ENCODE measurements at places on chromosomes 12 and 14.

- DNase-seq = no peak
Measured at GRCh38 chr12:95169368-95169767, 47.9 kb downstream of the FGD6 start.

GRCh38 chr12:130677957-130678558 lies 38.0 kb downstream of the RIMBP2 start:
- DNase-seq = no peak

DNA sequence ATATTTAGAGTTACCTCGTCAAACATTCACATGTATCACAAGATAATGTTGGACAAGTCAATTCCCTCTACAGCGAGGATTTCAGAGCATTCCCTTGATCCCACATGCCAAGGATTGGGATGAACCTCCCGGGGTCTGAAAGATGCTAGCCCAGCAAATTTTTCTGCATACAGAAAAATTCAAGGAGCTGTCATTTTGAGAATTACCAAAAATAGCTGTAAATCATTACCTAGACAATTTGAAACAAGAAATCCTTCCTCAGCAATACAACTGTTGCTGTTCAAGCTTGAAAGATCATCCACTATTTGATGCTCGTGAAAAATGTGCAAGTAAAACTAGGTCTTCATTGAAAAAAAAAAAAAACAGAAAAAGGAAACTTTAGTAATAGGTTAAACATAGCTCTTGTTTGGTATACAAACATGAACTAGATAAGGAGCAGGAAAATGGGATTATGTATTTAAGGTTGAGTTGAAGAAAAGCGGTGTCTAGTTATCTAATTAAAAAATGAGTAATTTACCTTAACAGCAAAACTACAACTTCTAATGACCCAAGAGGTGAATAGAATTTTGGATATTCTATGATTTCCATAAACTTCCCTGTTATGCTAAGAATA lies 73.1 kb downstream of the NTN4 start:
- DNase-seq = no peak

DNA sequence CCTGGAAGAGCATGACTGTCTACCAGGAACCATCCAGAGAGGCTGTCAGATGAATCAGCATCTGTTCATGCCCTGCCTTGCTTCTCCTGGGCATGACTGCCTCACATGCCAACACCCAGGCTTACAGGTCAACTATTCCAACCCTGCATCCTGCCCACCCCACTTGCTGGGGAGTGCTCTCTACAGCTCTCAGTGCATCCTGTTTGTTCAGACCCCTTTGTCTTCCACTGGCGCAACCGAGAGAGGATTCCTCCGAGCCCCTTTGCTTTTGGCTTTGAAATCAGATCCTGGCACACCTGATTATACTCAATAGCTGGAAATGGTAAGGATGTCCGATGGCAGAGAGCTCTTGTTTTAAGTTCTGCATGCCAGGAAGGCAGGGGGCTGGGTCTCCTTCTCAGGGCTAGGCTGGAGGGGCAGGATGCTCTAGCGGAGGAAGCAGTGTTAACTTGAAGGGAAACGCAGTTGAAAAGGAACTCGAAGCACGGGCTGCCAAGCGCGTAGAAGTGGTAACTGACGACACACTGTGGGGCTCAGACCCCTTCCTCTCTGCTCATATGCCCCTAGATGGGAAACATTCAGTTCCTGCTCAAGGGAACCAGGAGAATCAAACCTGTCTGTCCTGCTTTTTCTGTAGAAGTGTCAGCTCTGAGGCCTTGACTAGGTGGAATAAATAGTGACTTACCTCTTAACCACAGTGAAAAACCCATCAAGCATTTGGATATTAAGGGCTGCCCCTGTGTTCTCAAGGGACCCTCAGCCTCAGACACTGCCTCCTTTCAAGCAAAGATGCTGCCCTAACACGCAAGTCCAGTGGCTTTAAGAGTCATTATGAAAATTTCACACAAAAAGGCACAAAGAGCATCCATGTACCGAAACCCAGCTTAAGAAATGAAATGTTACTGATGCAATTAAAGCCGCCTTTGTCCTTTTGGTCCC lies 297.5 kb downstream of the ZFP36L1 start:
- DNase-seq = no peak

GRCh38 chr12:30420561-30420960 lies 275.1 kb downstream of the IPO8 start:
- DNase-seq = no peak

- no peak for DNase-seq
Measured at GRCh38 chr14:29097476-29097875, 330.9 kb downstream of the FOXG1 start.

DNA sequence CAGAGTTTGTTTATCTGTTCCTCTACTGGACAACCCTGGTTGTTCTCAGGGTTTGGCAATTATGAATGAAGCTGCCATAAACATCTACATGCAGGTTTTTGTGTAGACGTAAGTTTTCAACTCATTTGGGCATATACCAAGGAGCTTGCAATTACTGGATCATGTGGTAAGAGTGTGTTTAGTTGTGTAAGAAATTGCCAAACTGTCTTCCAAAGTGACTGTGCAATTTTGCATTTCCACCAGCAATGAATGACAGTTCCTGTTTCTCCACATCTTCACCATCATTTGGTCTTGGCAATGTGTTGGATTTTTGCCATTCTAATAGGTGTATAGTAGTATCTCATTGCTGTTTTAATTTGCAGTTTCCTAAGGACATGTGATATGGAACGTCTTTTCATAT lies 39.8 kb upstream of the FBXO33 start:
- no peak for DNase-seq

- DNase-seq = no peak
Measured at GRCh38 chr14:85576848-85577542, 47.1 kb downstream of the FLRT2 start.

- DNase-seq = no peak
Measured at GRCh38 chr12:104280717-104281458, 22.7 kb upstream of the EID3 start.

GRCh38 chr12:115572440-115572839 lies 705.1 kb downstream of the MED13L start:
- no peak for DNase-seq

- DNase-seq = no peak
Measured at GRCh38 chr12:7058163-7058845, 2.2 kb upstream of the C1S start.

GRCh38 chr14:101087614-101088394 lies 184.3 kb upstream of the RTL1 start:
- no peak for DNase-seq

DNA sequence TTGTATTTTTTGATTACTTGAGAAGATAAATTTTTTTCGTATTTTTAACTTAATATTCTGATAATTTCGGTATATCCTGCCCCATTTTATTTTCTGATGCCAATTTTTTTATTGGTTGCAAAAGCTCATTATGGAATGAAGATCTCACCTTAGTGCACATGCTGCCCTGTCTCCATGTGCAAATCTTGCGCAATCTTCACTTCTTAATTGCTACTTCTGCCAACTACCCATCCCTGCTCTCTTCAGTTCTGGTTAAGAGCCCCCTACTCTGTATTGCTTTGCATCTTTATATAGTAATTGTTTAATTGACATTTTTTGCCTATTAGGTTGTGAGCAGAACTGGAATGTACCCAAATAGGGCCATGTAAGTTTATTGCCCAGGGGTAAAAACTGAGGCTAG lies 20.5 kb upstream of the LRRK2 start:
- no peak for DNase-seq

- DNase-seq = peak; percentile 78
Measured at GRCh38 chr12:132622437-132623071, 4.0 kb downstream of the P2RX2 start.

DNA sequence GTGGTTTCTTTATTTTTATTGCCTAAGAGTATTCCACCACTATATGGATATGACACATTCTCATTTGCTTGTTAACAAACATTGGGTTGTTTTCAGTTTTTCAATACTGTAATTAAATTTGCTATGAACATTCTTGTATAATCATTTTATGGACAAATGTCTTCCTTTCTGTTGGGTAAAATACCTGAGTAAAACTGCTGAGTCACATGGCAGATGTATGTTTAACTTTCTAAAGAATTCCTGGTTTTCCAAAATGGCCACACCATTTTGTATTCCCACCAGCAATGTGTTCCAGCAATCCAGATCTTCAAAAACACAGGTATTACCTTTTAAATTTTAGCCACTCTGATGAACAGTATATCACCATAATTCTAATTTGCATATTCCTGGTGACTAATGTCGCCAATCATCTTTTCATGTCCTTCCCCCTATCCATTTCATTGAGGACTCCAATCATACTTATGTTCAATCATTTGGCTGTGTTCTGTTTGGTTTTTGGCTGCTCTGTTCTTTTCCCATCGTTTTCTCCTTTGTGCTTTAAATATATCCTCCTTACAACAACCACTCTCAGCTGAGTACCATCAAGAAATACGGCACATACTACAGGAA lies 36.0 kb downstream of the CDK17 start:
- DNase-seq = no peak

- DNase-seq = no peak
Measured at GRCh38 chr14:92500491-92500941, 13.1 kb upstream of the RIN3 start.

- no peak for DNase-seq
Measured at GRCh38 chr12:24444634-24445033, 495.2 kb upstream of the SOX5 start.

- no peak for DNase-seq
Measured at GRCh38 chr12:25248732-25249131, 2.0 kb downstream of the KRAS start.

DNA sequence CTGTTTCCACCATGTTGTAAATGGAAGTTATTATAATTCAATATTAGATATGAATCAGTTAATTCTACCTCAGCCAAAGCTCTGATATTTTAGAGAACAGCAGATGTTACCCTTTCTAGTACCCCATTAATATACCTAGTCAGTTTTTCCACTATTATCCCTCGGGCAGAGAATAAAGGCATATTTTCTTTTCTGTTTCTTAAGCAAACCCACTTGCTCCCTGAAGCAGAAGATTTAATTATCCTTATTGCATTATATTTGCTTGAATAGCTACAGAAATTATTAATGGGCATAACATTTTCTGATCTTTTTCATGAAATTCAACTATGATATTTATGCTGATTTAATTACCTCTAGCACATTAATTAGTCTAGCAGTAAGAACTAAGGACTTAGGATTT lies 832.9 kb upstream of the FBXO33 start:
- no peak for DNase-seq

DNA sequence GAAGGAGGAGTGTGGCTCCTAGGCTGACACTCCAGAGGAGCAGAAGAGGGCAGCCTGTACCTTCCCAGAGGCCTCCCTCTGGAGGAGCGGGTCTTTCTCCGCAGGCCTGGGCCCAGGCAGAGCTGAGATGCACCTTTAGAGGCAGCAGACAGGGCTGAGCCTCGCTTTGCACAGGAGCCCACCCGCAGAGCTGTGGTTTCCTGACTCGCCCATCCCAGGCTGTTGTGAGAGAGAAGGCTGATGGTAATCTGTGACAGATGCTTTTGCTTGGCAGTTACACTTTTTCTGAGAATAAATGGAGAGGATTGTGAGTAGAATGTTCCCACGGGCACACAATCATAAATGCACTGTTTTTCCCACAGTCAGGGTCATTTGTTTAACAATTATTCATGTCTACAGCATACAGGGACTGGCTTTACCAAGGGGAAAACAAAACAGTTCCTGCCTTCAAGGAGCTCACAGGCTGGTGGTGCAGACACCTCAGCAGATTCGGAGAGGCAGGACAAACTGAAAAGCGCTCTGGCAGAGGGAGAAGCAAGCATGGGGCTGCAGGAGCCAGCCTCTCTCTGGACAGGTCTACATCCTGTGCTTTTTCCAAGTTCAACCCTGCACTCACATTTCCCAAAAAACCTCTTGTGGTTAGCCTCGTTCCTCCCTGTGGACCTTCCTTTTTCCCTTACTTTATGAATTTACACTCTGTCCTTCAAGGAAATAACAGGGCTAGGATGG lies 13.9 kb downstream of the EVL start:
- DNase-seq = no peak

DNA sequence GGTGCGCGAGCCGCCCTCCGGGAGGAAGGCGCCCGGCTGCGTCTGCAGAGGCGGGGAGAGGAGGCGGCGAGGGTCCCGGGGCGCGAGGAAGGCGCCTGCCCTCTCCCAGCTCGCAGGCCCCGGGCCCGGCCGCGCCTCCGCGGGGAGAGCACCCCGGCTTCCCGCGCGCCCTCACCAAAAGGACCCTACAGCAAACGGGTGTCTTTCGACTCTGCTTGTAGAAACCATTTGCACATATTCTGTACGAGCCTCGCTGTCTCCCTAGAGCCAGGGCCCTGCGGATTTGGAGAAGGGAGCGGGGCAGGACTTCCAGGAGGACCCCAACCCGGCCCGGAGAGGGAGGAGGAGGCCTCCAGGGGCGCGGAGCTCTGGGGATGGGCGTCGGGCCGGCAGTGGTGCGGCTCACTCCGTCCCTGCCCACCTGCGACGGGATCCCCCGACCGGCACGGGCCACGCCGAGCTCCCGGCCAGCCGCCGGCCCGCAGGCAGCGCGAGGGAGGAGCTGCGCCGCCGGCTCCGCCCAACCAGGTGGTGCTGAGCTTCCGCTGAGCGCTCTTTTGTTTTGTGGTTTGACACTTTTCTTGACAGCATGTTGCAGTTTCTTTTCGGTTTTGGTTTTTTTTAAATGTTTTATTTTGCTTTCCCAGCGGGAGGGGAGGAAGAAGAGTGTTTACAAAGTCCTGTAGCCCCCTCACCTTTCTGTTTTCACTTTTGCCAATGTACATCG lies 103.3 kb upstream of the FKBP4 start:
- DNase-seq = no peak

DNA sequence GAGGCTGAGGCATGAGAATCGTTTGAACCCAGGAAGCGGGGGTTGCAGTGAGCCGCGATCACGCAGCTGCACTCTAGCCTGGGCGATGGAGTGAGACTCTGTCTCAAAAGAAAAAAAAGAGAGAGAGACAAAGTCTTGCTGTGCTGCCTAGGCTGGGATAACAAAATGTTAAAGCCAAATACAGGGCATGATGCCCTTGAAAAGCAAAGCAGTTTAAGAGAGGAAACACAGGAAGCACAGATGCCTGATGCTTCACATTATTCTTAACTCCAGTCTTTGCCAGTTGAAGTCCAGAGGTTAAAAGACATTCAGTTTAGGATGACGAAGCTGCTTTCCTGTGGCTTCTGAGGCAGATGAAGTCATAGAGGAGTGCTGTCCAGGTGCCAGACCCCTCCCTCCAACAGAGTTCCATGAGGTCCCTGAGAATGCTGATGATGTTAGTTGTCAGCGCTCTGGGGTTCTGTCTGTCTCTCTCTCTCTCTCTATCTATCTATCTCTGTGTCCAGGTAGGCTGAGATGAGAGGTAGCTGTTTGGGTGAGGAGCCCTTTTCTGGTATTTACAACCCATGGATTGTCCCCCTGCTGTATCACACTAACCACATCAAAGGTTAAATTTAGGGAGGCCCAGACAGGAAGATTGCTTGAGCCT lies 4.9 kb upstream of the MRPL52 start:
- peak; percentile 81 for DNase-seq

DNA sequence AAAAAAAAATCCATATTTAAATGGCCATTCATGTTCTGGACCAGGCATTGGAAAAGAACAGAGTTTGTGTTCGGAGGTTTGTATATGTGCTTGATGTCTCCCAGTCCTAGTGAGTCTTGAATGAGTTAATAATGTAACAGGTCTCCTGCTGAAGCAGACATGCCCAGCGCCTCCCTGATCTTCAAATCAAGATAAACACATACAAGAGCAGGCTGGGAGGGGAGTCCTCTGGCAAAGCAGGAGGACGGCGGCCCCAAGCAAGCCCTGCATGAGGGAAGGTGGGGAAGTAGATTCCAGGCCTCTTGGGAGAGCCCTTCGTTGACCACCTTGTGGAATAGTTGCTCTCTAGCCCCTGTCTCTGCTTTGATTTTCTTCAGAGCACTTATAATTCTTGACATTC lies 156.3 kb downstream of the ZFP36L1 start:
- peak; percentile 33 for DNase-seq
